GDM1 (cell line): ENCODE measurements at places on chromosomes 2 and 18.

DNA sequence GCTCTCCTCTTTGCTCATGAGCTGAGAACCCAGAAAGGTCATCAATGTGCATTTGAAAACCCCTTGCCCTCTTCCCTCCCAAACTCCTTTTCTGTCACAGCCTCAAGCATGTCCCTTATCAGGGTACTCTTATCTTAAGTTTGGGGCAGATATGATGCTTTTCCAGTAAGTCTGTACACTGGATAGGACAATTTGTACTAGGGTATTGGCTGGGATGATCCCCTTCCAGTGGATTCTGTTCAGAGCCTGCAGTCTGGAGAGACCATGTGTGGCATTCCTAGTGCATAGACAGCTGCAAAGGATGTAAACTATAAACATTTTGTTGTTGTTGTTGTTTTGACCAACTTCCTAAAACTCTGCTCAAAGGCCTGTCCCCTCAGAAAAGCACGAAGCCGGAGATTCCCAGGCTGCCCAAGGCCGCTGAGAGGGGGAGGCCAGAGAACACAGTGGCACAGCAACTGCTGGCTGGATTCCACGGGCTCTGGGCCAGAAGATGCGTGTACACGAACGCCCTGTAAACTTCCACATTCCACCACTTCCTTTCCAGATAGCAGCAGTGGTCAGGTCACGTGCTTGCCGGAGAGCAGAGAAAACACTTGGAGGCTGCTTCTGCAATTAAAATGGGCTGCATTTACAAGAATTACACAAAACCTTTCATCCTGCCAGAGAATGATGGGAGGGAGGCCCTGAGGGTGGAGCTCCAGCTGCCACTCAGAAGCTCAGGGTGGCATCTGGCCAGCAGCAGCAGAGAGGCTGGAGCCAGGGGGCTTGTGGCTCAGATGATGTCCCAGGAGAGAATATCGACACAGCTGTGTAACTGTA, 42.1 kb downstream of the BMP10 start:
- DNase-seq = peak; percentile 92

GRCh38 chr2:78865667-78866066, 159.8 kb upstream of the REG3G start:
- DNase-seq = no peak

DNA sequence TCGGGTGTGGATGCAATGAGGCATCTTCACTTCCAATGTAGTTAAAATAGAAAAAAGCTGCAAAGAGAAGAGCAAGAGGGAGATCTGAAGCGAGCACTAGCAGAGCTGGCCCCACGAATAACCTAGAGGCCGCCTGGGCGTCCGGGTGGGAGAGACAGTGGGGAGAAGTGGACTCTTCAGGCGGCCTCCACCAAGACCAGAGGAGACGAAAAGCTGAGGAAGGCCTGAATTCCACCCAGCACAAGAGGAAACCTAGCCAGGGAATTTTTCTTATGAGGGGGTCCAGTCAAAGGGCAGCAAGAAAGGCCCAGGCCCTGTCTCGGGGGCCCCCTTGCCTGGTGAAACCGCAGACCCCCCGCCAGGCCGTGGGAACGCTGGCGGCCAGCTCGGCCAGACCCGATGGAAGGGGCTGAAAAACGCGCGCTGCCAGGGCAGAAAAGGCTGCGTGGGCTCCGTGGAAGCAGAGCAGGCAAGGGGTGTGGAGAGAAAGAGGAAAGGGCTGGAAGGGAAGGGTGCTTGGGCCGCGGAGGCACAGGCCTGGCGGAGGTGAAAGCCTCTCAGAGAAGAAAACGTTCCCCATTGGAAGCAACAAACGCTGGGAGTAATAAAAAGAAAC, 69.2 kb downstream of the KCTD1 start:
- DNase-seq = no peak

GRCh38 chr2:241734208-241734466, 293 bp upstream of the D2HGDH start:
- DNase-seq = no peak

DNA sequence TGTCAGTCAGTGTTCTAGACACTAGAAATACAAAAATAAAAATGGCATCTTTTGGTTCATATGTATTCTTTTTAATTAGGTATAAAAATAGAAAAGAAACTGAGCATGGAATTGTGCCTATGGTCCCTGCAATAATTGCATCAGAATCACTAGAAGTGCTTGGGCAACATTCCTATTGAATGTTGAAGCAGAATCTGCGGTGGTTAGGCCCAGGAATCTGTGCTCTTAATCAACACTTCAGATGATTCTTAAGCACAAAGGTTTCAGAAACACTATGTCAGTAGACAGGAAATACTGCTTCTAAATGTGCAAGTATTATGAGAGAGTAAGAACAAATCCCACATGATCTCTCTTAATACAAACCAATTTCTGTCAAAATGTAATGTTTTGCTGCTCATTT, 20.3 kb upstream of the RBBP8 start:
- DNase-seq = no peak

DNA sequence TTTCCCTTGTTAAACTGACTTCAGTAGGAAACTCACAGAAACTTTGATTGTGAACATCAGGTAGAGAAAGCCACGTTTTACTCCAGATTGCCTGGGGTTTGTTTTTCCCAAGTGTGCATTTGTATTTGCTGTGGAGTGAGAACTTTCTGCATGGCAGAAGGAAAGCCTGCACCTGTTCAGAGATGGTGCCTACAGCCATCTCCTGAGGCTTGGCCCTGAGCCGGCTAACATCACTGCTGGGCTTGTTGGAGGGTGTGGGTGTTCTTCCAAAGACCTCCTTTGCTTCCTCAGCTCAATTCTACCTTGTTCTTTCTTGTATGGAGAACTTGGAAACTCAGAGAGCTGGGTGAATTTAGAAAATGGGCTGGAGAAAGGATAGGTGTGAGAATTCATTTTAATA, 16.1 kb downstream of the KCNS3 start:
- DNase-seq = no peak

DNA sequence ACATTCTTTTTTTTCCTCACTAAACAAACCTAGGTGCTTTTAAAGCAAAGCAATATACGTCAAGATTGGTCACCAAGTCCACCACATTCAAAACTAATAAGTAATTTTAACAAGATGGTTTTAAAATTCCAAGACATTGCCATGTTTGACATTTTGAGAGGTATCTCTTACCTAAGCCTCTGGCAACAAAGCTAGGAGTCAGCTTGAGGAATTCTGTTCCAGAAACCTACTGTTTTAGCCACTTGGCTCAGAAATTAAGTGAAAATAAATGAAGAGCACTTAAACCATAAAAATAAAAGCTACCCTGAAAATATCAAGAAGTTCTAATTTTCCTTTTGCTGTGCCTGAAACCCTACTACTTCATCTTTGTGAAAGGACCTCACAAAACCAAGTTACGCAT, 30.0 kb upstream of the CHMP3 start:
- no peak for DNase-seq

DNA sequence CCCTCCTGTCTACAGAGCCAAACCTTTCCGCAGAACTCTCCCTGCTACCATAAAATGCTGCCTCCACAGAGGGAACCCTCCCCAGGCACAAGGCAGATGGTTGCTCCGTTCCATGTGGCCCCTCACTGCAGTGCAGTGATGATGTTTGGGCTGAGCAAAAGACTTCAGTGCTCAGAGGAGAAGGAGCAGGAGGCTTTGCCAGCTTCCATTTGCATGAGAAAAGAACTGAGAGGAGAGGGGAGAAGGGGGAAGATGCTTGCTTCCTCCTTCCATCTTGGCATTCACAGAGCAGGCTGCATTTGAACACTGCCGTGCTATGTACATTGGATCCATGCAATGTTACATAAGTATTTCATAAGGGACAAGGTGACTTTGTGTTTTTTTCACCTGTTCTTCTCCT, 46.6 kb upstream of the TMEM200C start:
- no peak for DNase-seq
